Activated T-helper 9 cell treated with anti-CD3 and anti-CD28 coated beads, Interleukin-2, amount 50 U/mL, for 16 hours (primary cell): ENCODE measurements at places on chromosomes 5 and 9.

DNA sequence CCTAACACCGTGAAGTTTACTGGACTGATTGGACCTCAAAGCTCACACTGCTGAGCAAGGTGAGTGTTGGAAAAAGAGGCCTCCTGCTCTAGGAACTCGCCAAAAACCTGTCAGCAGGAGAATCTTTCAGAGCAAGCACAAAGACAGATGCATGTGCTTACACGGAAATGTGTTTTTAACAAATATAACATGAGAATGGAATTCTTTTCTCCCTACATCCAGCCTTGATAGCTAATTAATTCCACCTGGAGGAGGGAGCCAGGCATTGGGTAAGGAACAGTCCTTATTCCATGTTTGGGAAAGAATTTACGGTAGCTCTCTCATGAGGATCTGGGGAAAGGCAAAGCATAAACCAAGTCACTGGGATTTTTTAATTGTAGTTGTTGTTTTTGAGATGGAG is 98.8 kb downstream of the KLF4 start:
- no peak for DNase-seq

GRCh38 chr9:100486479-100487176 is 13.7 kb downstream of the TMEFF1 start:
- DNase-seq: no peak

DNA sequence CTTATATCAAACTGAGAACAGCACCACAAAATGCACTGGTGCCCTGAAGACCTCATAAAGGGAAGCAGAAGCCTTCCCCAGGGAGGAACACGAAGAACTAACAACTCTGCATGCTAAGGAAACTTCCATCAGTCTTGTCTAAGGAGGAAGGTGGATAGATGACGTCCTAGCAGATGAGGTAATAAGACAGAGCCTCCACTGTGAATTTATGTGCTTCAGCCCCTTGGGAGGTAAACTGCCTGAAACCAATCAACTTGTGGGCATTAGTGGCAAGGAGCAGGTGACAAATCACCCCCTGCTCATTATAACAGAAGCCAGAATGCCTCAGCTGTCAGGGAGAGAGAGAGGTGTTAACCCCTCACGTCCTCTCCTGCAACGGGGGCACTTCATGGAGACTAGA is 48.9 kb upstream of the SPIN1 start:
- DNase-seq: no peak

DNA sequence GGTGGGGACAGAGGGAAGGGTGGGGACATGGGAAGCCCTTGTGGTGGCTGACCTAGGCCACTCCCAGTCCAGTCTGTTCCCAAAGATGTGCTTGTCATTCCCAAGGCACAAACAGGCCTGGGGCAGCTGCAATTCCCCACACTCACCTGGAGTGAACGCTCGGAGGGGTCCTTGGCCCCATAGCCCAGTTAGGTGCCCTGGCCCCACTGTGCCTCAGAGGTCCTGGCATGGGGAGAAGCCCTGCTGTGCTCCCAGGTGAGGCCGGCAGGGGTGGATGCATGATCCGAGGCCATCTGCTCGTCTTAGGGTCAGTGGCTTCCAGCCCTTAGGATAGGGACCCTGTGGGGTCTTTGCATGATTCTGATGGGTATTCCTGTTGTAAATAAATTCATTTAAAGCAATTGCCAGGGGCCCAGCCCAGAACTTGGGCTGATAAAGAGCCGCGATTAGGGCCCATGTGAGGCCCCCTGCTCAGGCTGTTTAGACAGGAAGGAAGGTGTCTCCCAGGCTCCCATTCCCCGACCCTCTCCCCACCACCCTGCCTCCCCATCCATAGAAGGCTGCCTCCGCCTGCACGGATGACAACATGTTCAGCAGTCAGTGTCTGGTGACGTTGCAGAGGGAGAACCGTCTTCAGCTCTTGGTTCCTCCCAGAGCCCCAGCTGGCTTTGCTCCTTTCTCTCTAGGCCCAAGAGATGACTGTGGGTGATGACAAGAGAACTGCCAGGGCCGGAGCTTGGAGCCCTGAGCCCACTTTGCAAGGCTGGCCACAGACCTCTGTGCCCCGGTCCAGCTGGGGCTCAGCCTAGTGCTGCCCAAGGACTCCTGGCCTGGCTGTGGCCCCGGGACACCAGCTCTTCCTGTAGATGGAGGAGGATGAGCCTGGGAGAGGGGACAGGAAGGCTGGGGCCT is 28.4 kb upstream of the IRX4 start:
- no peak for DNase-seq

DNA sequence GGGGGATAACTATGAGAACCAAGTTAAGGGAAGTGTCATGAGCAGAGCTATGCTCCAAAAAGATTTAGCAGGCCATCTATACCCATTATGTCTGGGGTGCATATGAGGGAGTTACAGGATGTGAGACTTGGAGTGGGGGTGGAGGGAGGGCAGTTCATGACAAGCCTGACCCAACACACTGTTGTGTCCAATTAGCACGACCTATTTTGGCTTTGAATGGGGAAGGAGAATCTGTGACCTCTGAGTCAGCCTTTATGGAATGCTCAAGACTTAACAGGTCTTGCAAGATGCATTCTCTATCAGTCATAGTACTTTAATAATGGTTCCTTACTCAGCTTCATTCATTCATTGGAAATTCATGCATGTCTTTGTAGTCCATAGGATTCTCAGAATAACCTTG is 71.7 kb downstream of the GRIA1 start:
- DNase-seq: no peak
